ENCODE measurements at places on chromosomes 6 and 20. TPM values are rescaled to one million over a fixed set of nuclear protein-coding genes. Genes with fewer than 3 reads are reported as not detected.

GRCh38 chr6:13026557-13026956, 301.8 kb downstream of the TBC1D7 start:
- no peaks in the 10 kb centered on the region for H3K36me3 ChIP-seq
- H3K4me1 ChIP-seq = no peaks in the 10 kb centered on the region
- no peaks in the 10 kb centered on the region for H3K27me3 ChIP-seq
- H3K27ac ChIP-seq = no peak overlapping the region
- no peak for DNase-seq

GRCh38 chr20:51064137-51064536, 41.2 kb upstream of the KCNG1 start:
- H3K27me3 ChIP-seq = no peaks in the 10 kb centered on the region

Gene DLK2
- total RNA-seq = not detected

Gene POPDC3
- not detected for total RNA-seq

GRCh38 chr6:22681761-22682160, 112.4 kb downstream of the HDGFL1 start:
- H3K4me1 ChIP-seq = no peaks in the 10 kb centered on the region
- no peak for DNase-seq
- H3K36me3 ChIP-seq = no peaks in the 10 kb centered on the region
- H3K27ac ChIP-seq = no peak overlapping the region
- no peaks in the 10 kb centered on the region for H3K27me3 ChIP-seq
- no peak overlapping the region for H3K4me3 ChIP-seq

DNA sequence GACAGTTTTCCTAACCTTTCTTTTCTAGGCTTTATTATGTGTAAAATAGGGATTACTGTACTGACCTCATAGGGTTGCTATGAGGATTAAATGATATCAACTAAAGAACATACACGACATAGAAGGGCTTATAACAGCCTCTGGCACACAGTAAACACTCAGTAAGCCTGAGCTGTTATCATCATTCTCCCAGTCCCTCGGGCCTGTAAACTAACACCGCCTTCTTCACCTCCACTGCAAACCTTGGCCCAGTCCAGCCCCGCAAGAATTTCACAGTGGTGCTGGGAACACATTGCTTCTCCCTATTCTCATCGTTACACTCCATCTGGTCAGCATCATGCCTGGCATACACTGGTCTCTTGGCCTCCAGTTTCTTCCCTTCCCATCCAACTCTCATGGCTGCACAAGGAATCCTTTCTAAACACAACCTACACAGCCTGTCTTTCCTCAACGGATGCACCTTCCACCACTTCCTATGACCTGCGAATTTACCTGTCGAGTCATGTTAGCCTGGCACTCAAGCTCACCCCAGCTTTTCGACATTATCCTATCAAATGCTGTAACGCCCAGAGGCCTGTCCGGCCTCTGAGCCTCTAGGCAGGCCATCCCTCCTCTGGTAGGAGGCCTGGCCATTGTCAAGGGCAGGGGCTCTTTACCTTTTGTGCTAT, 92.1 kb downstream of the FYN start:
- H3K27me3 ChIP-seq = no peaks in the 10 kb centered on the region
- no peaks in the 10 kb centered on the region for H3K36me3 ChIP-seq
- no peak overlapping the region for H3K27ac ChIP-seq

All from right lobe of liver (tissue), 6 donors.